HuH-7.5 (cell line): ENCODE measurements at places on chromosomes 13 and 19.

DNA sequence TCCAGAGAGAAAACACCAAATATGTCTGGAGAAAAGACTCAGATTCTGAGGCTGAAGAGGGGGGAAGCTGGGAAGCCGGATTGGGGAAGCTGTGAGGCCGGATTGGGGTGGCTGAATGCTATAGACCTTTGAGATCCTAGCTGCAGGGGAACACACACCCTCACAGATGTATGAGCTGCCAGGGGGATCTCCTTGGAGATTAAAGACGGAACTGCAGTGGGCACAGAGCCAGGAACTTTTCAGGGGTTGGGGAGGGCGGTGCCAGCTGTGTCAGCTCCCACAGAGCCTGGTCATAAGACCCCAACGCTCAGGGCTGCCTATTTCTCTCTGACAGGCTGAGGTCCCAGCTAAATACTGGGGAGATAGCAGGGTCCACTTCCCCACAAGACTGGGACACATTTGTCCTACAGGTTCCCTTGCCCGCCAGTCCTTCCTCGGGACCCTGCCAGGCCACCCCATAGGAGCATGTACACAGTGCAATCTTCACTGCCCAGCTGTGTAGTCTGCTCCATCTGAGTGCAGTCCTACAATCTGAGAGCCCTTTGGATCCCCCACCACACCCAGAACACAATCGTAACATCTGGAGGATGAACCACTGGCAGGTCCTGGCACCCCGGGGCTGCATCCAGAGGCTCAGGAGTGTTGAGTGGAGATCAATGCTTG, 1893.9 kb downstream of the PCDH9 start:
- no peak for DNase-seq

DNA sequence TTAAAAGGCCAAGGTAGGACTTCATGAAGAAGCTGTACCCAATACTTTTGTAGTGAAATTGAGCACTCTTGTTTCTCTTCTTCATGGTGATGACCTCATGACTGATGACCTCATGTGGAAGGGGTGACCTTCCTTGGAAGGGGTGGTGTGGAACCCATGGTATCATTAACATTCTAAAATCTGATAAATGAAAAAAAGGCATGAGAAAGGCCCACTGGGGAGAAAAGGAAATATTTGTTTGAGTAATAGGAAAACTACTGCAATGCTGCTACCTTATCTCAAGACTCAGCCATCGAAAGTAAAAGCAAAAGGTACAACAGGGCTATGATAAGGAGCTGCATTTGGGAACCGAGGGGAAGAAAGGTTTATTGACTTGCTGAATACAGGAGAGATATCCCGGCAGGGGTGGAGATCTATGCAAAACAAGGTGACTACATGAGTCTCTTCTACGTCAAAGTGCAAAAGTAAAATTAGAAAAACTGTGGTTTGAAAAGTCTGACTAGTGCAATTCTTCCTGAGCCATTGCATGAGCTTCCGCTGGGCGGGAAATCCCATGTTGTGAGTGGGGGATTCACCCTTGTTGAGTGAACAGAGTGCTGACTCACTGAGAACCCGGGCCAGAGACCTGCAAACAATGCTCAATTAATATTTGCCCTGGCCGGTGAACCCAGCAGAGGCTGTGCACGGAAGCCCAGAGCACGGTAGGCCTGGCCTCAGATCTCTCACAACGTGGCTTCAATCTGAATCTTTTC, 138.9 kb upstream of the RFC3 start:
- DNase-seq, result peak; percentile 75

- no peak for DNase-seq
Measured at GRCh38 chr13:46495066-46495465, 57.9 kb upstream of the LRCH1 start.

GRCh38 chr19:5631567-5632240, 8.8 kb downstream of the SAFB start:
- DNase-seq, result no peak

DNA sequence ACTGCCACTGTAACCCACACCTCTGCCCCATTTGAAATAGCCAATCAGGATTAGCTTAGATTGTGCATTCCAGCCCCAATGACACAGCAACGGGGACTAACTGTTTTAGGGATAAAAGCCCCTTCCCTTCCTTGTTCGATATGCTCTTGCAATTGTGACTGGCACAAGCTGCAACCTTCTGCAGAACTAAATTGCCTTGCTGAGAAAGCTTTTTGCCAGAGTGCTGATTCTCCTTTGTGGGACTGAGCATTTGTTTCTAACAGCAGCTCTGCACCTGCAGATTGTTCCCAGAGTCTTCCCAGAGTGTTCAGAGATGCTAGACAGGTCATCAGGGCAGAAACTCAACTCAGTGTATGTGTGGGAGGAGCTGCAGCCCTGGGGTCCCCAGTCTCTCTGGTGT, 115.8 kb downstream of the ZNF675 start:
- DNase-seq, result no peak
